ENCODE measurements at places on chromosomes 7 and 10.

- no peak for DNase-seq
Measured at GRCh38 chr10:72483471-72483870, 128.8 kb upstream of the DNAJB12 start.

DNA sequence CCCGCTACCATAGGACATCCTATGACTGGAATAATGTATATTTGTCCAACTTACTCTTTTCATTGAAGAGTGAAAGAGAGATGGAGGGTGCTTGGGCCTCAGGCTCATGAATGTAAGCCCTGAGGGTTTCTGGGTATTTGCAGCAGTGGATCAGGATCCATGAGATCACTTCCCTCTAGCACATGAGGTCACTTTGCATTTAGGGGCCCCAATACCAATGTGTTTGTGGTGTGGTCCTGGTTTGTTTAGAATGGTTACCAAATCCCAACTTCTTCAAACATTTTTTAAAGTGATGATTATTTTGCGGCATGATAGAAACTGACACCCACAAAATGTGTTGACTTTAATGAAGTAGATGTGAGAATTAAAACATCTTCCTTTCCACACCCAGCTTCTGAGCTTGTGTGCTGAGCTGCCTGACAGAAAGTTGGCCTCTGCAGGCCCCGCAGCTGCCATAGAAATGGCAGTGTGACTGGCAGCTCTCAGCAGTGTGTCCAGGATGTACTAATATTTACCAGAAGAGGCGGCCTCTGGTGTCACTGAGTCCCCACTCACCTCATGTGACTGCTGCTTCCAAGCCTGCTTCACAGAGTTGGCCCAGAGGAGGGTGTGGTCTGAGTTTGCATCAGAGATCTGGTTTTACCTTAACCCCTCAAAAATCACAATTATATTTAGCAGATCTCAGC, 447.6 kb upstream of the NPVF start:
- no peak for DNase-seq

- DNase-seq = no peak
Measured at GRCh38 chr7:36208997-36209813, 56.2 kb downstream of the EEPD1 start.

DNA sequence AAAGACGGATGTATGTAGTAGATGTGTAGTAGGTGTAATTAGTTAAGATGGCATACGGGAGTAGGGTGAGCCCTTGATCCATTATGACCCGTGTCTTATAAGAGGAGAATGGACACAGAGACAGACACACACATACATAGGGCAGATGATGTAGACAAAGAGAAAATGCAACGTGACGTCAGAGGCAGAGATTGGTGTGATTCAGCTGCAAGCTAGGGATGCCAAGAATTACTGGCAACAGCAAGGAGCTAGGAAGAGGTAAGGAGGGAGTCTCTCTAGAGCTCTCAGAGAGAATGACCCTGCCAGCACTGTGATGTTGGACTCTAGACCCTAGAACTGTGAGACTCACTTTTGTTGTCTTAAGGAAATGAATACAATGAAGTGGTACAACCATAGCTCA, 247.0 kb upstream of the HABP2 start:
- DNase-seq = peak; percentile 23

- no peak for DNase-seq
Measured at GRCh38 chr7:1632916-1633785, 36.9 kb upstream of the ELFN1 start.

Measured in Daoy (cell line).